Stimulated activated CD4-positive, alpha-beta T cell treated with anti-CD3 and anti-CD28 coated beads, Interleukin-15, amount 100 ng/mL, for 24 hours (primary cell): ENCODE measurements at places on chromosomes 1 and 21.

DNA sequence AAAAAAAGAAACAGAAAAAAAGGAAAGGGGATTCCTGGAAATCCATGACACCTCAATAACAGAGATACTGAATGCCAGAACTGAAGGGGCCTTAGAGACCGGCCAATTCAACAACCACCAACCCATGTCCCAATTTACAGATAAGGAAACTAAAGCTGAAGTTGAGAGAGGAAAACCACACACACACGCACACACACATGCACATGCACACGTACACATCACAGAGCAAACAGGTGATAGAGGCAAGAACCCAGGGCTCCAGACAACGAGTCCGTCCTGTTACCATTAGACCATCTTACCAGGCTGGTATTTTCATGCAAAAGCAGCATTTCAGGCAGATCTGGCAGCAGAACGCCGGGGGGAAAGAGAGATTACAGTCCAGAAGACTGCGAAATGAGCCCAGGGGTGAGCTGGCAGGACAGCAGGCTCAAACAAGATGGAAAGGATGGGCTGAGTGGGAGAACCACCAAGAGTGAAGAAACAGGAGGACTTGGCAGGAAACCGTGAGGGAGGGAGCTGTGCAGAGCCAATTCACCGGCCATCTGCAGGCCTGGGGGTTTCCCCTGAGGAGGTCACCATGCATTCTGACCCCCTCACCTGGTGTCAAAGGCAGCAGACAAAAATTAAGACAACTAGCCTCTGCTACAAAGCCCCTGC, 43.5 kb downstream of the PAFAH2 start:
- no peak for DNase-seq

DNA sequence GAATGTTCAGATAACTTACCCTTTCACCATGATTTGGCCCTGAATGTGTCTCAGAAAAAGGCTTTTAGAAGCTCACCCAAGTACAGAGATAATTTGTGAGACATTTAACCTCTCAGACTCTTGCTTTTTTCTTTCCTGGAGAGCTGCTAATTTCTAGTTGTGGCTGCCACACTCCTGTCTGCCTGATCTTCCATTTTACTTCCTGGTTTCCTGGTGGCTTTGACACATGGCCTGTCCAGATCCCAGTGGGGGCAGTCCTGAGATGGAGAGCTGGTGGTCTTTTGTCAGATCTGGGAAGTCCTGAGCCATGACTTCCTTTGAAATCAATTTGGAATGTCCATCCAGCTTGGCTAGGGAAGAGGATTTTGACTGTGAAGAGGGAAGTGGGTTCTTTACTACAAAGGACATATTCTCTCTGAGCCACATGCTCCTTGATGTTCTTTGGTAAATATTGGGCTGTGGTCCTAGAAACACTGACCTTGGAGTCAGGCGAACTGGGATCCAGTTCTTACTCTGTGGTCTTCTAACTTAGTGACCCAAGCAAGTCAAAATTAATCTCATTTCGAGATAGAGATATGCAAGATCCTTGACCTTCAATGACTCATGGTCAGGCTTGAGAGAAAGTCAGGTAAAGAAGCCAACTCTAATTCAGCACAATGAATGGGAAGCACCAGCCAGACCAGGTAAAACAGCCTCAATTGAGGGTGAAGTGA, 78.0 kb upstream of the HSD17B7 start:
- DNase-seq: no peak

- DNase-seq: no peak
These were observed 124.0 kb downstream of the PROX1 start for GRCh38 chr1:214111796-214112195.

- no peak for DNase-seq
These were observed 69.8 kb upstream of the SCAF4 start for GRCh38 chr21:31801551-31802219.

DNA sequence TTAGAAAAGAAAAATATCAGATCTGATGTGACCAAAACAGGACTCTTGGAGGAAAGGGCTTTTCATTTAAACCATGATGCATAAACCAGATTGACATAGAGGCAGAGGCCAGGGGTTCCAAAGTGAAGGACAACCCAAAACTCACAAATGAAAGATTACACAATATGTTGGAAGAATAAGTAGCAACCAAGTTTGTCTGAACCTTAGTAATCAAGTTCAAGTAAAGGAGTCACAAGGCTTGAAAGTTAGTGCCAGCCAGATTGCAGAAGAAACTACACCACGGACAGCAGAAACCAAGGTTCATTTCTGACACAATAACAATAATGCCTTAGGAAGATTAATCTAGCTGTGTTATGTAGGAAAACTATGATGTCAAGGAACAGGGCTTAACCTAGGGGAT, 124.6 kb downstream of the ZC3H11B start:
- no peak for DNase-seq

GRCh38 chr1:37085393-37085792, 51.1 kb upstream of the GRIK3 start:
- DNase-seq: no peak

GRCh38 chr1:6130036-6130435, 50.1 kb downstream of the CHD5 start:
- no peak for DNase-seq

DNA sequence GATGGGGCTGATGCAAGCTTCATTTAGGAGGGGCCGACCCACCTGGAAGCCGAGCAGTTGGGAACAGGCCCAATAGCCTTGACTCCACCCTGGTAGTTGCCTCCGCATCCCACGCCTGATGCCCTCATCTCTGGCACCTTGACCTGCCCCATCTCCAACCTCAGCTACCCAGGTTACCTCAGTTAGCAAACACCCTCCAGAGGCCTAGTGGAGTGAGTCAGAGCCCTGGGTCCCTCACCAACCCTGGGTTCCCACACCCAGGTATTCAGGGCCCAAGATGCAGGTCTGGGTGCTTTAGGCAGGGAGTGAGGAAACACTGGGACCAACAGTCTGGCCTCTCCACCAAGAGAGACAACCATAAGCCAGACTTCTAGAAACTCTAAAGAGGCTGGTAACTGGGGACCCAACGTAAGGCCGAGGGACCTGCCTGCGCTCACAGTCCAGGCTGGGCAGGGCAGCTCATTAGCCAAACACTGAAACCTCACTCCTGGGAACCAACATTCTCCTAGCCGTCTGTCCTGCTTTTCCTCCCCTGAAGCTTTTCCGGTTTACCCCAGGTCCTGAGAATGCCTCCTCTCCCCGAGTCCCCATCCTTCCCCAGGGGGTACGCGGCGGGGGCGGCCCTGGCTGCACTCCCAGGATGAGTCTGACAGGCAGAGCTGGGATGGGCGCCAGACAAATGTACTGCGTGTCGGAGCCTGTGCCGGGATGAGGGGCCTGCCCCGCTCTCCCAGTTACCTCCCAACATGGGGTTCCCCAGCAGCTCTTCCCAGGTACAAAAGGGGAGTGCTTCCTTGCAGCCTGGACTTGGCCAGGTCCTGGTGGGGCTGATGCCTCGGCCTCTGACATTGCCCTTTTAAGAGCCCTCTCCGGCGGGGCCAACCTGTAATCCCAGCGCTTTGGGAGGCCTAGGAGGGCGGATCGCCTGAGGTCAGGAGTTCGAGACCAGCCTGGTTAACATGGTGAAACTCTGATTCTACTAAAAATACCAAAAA, 8.9 kb upstream of the CELSR2 start:
- peak; percentile 54 for DNase-seq

- no peak for DNase-seq
These were observed 19.0 kb downstream of the SSR2 start for GRCh38 chr1:156001662-156002171.

DNA sequence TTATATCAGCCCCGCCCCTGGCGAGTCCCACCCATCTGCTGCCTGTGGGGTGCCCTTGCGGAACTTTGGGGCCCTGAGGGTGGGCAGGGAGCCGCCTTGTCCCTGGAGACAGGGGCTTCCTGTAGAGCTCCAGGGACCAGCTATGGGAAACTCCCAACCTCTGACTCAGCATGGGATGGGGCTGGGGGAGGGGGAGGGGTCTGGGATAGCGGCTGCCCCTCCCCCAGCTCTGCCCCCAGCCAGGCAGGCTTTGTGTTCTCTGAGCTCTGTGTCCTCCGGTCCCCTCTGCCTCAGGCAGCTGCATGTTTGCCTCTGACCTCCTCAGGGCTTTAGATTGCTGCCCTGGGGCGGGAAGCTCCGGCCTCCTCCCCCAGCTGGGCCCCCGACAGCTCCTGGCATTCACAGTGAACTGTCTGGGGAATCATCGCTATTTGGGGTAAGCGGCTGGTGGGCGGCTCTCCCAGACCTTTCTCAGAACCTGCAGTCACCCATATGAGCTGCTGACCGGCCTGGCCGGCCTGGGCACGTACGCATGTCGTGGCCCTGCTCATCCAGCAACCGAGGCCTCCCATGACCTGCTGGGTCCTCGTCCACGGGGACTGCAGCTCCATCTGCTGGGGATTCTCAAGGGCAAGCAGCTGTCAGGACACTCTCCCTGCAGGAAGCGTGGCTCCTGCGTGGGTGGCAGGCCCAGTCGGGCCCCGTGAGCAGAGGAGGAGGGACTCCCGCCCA, 17.1 kb downstream of the ARHGEF16 start:
- no peak for DNase-seq

DNA sequence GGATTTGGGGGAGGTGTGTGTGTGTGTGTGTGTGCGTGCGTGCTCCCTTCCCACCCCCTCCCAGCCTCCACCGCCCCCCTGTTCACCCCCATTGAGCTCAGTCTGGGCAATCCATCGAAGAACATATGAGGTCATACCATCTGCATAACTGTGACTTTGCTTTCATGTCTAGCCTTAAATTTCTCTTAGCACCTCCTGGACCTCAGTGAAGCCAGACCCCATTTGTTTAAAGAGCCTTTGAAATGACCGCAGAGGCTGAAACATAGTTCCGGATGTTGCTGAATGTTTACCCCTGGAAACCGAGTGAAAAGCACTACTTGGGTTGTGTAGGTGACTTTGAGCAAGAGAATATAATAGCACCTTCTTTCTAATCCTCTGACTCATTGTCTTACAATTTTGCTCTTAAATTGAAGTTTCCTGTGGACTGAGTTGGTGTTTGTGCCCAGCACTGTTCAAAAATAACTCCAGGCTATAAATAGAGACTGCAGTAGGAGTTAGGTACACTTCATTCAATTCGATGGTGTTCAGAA, 75.4 kb downstream of the UBE4B start:
- no peak for DNase-seq

DNA sequence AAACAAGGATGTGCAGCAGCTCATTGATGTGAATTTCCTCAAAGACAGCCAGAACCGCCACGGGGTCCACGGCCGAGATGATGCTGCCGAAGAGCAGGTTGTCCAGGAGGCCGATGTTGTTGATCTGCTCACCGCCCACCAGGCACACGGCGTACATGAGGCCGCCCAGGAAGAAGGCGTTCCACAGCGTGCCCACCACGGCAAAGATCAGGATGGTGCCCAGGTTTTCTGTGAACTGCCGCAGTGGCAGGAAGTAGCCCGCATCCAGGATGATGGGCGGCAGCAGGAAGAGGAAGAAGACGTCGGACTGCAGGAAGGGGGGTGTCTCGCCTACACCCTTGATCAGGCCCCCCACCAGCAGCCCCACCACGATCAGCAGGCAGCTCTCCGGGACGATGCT, 41.1 kb downstream of the SLC9A1 start:
- no peak for DNase-seq

DNA sequence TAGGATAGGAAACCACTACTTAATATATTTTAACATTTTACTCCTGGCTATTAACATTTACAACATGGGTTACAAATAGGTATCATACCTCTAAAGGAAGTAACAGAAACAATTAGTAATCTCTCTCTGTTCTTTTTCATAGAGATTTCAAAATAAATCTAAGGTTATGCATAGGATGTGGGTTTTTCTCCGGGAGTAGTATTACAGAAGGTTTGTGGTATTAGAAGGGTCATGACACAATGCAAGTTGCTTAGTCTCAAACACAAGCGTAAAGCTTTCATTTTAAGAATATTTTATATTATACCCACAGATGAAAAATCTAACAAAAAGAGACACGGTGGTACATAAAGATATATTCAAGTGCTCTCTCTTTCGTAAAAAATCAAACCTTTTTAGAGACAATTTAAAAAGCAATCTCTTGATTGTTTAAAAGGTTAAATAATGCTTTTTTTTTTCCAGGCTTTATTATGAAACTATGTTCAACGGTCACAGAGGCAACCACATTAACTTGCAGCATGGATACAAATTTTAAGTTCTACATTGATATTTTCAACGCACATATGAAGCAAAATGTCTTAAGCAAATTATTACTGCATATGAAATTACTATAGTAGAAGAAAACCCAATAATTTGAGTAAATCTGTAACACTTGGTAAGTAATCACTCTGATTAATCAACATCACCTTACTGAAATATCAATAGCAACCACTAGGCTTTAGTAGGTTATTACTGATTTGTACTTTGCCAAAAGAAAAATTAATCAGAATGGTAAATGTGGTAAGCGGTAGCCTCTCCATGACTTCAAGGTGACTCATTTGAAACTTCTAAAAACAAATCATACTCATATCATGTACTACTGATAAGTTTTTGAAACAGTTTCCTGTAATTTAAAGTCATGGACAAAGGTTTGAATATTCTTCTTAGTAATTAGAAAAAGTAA, 97.4 kb upstream of the GFI1 start:
- no peak for DNase-seq

GRCh38 chr21:25961042-25961441, 209.5 kb downstream of the APP start:
- no peak for DNase-seq
